Neural progenitor cell (in vitro differentiated cells): ENCODE measurements at places on chromosomes 7 and 10. TPM values are rescaled to one million over a fixed set of nuclear protein-coding genes. Genes with fewer than 3 reads are reported as not detected.

GRCh38 chr7:27211764-27212204 lies 11.9 kb upstream of the HOXA13 start:
- no peak for DNase-seq

The FAS gene
- total RNA-seq: 9.2 and 11.1 TPM in 2 replicates

The ZNF239 gene
- total RNA-seq: 7.1 and 16.9 TPM in 2 replicates

DNA sequence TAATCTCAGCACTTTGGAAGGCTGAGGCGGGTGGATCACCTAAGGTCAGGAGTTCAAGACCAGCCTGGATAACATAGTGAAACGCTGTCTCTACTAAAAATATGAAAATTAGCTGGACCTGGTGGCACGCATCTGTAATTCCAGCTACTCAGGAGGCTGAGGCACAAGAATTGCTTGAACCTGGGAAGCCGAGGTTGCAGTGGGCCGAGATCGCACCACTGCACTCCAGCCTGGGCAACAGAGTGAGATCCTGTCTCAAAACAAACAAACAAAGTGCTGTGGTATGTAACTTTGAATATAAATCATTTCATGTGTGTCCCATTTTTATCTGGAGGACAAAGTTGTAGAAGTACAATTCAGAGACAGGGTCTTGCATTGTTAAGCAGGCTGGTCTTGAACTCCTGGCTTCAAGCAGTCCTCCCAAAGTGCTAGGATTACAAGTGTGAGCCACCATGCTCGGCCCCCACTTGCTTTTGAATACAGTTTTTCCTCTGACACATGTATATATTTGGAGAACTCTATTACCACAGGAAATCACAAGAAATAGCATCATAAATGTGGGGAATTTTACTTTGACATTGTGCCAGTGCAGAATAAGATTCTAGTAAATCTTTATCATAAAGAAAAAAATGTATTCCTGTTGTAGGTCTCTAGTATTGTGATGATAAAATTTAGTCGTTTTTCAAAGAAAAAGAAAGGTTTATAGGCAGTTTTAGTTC lies 32.6 kb downstream of the PTPN12 start:
- no peak for DNase-seq

The STEAP2 gene
- 3.0 and 3.6 TPM in 2 replicates for total RNA-seq

GRCh38 chr10:69504576-69505250 lies 53.4 kb downstream of the TSPAN15 start:
- no peak for DNase-seq

The ARL5B gene
- total RNA-seq: 73.5 and 108 TPM in 2 replicates

The GPR15LG gene
- not detected in 2 replicates for total RNA-seq

The LRIT1 gene
- not detected in 2 replicates for total RNA-seq

The CFAP43 gene
- total RNA-seq: 2.7 TPM in 2 replicates

The CXCL12 gene
- 0.09 and 0.74 TPM in 2 replicates for total RNA-seq

DNA sequence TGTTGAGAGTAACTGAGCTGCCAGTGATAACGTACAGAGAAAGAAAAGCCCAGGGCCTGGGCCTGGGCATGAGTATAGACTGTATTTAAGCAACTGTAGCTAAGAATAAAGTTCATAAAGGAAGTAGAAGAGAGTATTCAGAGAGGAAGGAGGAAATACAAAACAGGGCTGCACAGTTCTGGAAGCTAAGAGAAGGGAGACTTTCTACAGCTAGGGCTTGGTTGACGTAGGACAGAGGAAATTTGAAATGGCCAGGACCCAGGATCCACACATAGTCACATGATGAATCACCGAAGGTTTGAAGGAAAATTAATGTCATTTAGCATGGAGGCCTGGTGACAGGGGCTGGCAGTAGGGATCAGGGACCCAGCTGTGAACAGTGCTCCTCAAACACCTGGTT lies 66.7 kb downstream of the ARL4A start:
- DNase-seq: no peak

GRCh38 chr10:98649170-98649569 lies 202.4 kb upstream of the HPS1 start:
- no peak for DNase-seq

GRCh38 chr10:129329385-129330055 lies 137.5 kb upstream of the MGMT start:
- DNase-seq: no peak

- DNase-seq: no peak
Observed at GRCh38 chr10:21199501-21199900, 302.4 kb upstream of the NEBL start.

GRCh38 chr7:25804154-25804553 lies 347.8 kb upstream of the NFE2L3 start:
- DNase-seq: no peak

DNA sequence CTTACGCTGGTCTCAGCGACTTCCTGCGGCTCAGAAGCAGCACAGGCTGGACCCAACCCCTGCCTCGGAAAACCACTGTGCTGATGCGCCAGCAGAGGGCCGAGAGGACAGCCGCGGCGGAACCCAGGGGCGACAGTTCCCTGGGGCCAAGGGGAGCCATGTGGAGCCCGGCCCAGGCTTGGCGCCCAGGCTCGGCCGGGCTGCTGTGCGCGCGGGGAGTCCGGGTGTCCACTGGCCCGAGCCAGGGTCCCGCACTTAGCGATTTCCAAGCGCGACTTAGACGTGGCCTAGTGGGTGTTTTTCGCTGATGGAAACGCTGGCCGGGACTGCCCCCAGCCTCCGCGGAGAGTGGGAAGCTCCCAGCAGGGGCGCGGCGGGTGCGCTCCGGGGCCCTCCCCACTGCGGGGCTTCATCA lies 18.6 kb upstream of the ZNF32 start:
- DNase-seq: peak; percentile 69

DNA sequence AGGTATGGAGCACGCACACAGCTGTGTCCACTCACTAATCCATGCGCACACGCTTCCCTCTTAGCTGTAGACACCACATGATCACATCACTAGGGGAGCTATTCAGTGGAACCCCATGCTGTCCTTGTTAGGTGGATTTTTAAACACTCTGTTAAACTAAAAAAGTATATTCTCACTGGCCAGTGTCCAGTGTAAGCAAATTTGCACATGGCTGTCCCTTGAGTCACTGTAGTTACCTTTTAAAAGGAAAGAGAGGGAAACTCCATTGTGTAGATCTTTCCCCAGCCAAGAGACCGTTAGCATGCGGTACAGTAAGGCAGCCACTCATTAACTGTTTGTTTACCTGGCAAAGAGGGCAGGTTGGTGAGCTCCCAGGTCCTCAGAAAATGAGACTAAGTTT lies 81.6 kb upstream of the INSYN2A start:
- no peak for DNase-seq

GRCh38 chr7:46143949-46144917 lies 223.2 kb upstream of the IGFBP3 start:
- no peak for DNase-seq

The TRIL gene
- total RNA-seq: 8.5 and 14.3 TPM in 2 replicates

The SERPINE1 gene
- 0.03 TPM in 1 of 2 replicates, not detected in the other for total RNA-seq

GRCh38 chr10:69096045-69096444 lies 8.1 kb downstream of the SRGN start:
- no peak for DNase-seq

The EN2 gene
- not detected in 2 replicates for total RNA-seq

The FXYD4 gene
- total RNA-seq: not detected in 2 replicates

The RBP4 gene
- total RNA-seq: 0.28 TPM in 1 of 2 replicates, not detected in the other

GRCh38 chr7:105068886-105069285 lies 54.9 kb downstream of the KMT2E start:
- DNase-seq: no peak

GRCh38 chr7:33722383-33723101 lies 182.8 kb upstream of the BMPER start:
- peak; percentile 10 for DNase-seq

- no peak for DNase-seq
Observed at GRCh38 chr10:119541459-119542356, 811 bp downstream of the RGS10 start.

The AKR1C8 gene
- total RNA-seq: not detected in 2 replicates

GRCh38 chr10:90916392-90917237 lies 4.3 kb downstream of the ANKRD1 start:
- DNase-seq: no peak

The CARD11 gene
- total RNA-seq: 0.75 and 0.87 TPM in 2 replicates

DNA sequence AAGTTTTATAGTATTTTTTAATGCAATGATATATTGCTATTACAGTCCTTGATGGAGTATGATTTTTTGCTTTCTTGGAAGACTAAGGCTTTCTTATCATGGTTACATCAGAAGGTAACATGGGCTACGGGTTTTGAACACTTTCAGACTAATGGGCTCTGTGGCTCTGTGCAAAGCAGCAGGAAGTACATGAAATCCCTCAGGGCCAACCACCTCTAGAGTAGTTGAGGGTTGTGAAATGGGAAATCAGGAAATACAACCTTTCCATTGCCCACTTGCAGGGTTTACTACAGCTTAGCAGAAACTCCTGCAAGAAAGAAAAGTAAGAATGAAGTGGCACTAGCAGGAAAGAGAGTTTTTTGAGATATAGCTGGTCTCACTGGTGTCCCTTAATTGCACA lies 853.5 kb downstream of the KCNMA1 start:
- no peak for DNase-seq

DNA sequence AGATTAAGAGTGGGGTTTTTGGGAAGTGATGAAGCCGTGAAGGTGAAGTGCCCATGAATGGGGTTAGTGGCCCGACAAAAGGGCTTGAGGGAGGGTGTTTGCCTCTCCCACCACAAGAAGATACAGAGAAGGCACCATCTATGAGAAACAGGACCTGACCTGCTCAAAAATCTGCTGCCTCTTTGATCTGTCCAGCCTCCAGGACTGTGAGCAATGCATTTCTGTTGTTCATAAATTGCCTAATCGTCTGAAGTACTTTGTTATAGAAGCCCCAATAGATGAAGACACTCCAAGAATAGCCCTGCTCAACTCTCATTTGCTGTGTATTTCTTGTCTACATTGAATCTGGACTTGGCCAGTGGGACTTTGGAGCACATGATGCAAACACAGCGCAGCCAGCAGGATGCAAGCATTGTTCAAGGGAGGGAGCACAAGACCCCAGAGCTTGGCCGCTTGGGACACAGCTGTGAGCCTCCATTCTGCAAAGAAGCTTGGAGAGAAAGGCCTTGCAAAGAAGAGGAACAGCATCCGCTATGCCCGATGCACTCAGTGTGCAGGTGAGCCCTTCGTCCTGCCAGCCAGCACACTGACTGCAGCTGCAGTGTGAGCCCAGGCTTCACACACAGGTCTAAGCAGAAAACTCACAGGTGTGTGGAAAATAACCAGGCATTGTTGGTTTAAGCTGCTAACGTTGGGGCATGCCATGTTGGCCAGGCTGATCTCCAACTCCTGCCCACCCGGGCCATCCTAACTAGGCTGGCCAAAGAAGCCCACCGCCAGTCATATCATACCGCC lies 73.2 kb upstream of the KLF6 start:
- no peak for DNase-seq

- no peak for DNase-seq
Observed at GRCh38 chr7:143367972-143368371, 5.5 kb upstream of the FAM131B start.

DNA sequence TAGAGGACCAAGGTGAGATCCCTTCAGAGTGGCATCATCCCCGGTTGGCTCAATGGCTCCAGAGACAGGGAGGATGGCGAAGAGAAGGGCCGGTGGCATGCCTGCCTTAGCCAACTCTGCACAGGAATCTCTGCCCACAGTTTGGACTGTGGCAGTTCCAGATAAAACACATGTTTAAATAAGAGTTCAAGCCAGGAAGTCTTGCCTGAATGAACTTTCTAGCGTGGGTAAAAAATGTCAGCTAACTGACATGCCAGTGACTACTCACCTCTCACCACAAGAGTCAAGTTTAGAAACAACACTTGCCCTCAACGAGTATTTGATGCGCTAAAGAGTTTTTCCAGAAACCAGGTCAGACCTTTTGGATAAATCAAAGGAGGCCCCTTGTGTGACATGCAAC lies 3.0 kb downstream of the NOD1 start:
- DNase-seq: no peak

The SPDYE1 gene
- total RNA-seq: not detected in 2 replicates

The ZSCAN25 gene
- 8.7 and 13.3 TPM in 2 replicates for total RNA-seq

DNA sequence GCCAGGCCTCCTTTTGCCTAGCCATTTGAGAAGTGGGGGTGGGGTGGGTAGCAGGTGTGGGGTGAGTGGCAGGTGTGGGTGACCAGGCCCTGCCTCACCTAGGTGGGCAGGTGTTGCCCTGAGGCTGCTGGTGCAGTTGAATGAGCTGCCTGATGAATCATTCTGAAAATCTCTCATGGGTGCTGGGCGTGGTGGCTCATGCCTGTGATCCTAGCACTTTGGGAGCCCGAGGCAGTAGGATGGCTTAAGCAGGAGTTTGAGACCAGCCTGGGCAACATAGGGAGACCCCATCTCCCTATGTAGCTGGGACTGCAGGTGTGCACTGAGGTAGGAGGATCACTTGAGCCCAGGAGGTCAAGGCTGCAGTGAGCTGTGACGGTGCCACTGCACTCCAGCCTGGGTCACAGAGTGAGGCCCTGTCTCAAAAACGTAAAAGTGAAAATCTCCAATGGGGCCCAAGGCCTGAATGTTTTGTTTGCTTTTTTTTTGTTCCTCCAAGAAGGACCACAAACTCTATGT lies 17.7 kb downstream of the TSPAN14 start:
- DNase-seq: no peak

The TMEM236 gene
- 0.06 TPM in 1 of 2 replicates, not detected in the other for total RNA-seq

The ARMS2 gene
- not detected in 2 replicates for total RNA-seq

The CALML5 gene
- not detected in 2 replicates for total RNA-seq

The ZNF503 gene
- 8.3 and 20.9 TPM in 2 replicates for total RNA-seq

The PIP gene
- not detected in 2 replicates for total RNA-seq

DNA sequence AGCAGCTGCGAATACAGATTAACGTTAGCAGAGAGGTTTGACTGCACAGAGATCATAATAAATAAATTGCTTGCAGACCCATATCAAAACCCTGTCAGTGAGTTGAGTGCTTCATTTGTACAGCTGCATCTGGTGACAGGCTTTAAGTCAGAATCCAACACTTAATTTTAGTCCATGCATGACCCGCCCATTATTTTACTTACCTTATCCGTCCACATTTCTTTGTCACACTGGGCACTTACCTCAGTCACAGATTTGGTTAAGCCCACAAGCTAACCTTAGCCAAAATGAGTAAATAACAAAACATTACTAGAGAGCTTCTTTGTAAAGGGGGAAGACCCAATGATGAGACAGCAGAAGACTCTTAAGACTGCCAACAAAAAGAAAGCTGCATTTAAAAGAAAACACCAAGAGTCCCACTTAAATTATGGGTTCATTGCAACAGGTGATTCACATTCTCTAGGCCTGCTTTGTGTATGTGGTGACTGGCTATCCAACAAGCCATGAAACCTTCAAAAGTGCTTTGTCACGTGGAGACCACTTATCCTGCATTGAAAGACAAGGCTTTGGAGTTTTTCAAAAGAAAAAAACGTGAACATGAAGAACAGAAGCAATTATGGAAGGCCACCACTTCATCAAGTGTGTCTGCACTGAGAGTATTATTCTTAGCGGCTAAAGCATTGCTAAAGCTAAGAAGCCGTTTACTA lies 32.2 kb downstream of the PHTF2 start:
- DNase-seq: no peak

DNA sequence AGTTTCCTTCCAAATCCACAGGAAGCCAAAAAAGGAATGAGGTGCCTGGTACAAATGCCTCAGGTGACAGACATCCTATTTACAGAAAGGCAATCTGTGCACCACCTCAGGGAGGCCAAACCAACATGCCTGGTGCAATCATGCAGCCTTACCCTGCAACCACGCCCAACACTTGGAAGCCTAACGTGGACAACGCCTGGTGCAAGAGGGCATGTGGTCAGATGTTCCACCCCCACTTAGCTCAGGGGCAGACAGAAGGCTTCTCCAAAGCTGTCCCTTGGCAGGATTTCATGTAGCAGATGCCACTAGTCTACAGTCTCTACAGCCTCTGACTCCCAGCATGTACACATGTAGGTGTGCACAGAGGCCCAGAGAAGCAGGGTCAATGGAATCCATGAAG lies 89.5 kb downstream of the KCNMA1 start:
- no peak for DNase-seq
